ENCODE measurements at places on chromosomes 12 and 14.
A peak's percentile ranks its signal among the peaks of the same experiment; 100 is the strongest.

GRCh38 chr12:4478933-4479332, 33.3 kb upstream of the FGF6 start:
- H3K4me3 ChIP-seq = no peak overlapping the region
- H3K36me3 ChIP-seq = no peaks in the 10 kb centered on the region
- H3K4me1 ChIP-seq = no peaks in the 10 kb centered on the region
- DNase-seq = no peak

DNA sequence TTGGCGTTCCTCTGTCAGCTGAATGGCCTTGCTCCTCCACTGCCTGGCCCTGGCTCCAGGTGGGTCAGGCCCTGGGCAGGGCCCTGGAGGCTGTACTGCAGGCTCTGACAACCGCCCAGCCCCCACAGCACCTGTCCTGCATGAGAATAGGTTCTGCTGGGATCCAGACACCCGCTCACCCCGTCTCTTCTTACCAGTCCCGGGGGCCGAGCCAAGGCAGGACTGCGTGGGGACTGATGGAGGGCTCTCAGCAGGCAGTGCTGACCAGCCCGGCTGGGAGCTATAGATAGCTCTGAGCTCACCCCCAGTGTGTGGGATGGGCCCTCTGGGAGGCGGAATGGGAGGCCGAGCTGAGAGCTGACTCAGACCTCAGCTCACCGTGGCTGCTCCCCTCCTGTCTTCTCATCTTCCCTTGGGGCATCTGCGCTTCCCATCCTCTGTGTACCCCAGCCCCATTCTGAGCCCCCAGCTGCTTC, 39.6 kb downstream of the TEAD4 start:
- H3K36me3 ChIP-seq = no peaks in the 10 kb centered on the region
- peak; percentile 60 for DNase-seq

DNA sequence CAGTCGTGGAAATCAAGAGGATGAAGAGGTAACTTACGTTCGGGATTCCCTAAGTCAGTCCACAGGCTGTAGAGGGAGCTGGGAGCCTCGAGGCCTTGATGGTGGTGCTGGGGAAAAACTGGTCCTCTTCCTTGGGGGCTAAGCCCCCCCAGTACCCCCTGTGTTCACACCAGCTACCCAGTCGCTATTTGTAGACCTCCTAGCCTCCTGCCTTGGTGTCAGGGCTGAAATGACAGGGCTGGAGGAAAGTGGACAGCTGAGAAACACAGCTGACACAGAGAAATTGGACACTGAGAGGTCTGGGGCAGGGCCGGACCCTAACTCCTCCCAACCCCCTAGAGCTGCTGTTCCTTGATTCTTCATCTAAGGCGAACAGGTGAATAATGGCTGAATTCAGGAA, at the start of gene STAC3:
Gene STAC3, minus strand, starts transcription at position 232 of the 400 bp plus-strand sequence. CDS start 1,551 bp downstream, outside the sequence.
- no peaks in the 10 kb centered on the region for H3K4me1 ChIP-seq
- no peak for DNase-seq
- H3K27ac ChIP-seq = no peak within 1 kb of the TSS
- peaks cover 4% of the 10 kb centered on the region for H3K36me3 ChIP-seq
- H3K27me3 ChIP-seq = no peaks in the 10 kb centered on the region

DNA sequence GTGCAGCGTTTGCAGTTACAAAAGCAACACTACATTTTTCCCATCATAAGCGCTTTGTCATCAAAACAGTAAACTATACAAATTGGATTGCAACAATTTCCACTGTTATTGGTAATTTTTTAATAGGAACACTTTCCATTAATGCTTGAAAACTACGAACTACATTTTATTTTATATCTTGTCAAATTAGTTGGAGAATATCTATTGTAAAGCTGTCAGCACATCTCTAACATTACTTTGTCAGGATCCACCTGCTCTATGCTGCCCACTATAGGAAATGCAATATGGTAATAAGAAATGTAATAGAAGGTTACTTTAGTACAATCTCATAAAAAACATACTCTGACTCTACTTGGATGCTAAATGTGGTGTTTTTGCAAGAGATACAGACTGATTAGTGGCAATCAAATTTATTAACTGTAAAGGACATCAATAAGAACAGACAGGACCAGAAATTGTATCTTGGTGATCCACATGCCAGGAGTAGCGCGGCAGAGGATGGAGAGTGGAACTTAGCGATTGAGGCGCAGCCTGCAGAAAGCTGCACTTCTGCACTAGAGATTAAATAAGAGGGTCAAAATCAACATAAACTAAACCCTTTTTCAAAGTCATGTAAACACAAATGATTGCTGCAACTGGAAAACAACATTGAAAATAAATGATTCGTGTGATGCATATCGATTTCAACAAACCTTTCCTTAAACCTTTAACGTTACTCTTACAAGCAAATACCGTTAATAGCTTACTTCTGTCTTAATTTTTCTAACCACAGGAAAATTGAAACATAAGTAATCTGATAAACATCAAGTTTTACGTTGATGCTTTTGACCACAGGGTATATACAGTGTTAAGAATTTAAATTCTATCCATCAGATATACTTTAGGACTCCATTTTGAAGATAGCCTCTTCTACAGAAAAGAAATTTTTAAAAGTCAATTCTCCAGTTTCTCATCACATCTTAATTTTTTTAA, 3.6 kb upstream of the ARID2 start:
- no peak for DNase-seq
- H3K27ac ChIP-seq = peak overlapping the region; percentile 97
- no peaks in the 10 kb centered on the region for H3K27me3 ChIP-seq
- no peaks in the 10 kb centered on the region for H3K36me3 ChIP-seq

DNA sequence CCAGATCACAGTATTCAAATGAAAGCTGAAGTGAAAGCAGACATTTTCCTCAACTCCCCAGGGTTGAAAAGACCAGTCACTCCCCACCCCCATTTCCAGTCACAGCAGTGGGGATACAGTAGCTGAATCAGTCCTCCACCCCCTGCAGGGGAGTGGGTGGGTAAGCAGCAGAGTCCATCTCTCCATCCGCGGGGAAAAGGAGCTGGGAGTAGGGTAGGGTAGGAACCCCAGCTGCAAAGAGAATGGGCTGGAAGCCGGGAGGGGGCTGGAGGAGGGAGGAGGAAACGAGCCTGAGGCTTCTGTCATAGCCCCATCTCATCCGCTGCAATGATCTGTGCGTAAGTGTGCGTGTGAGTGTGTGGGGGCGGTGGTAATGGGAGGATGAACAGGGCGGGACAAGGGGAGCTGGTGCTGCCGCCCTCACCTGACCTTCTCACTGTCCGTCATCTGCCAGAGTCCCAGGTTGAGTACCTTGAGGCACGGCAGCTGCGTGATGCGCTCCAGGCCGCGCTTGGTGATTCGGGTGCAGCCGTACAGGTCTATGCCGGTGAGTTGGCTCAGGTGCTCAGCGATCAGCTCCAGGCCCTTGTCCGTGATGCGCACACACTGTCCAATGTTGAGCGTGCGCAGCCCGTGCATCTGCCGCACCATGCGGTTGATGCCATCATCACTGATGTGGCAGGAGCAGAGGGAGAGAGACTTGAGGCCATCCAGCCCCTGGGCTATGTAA, 1.8 kb downstream of the FBXL14 start:
- DNase-seq = no peak
- H3K27me3 ChIP-seq = no peaks in the 10 kb centered on the region
- peaks cover 56% of the 10 kb centered on the region for H3K4me1 ChIP-seq
- H3K4me3 ChIP-seq = peak overlapping the region; percentile 83
- H3K27ac ChIP-seq = peak overlapping the region; percentile 75

DNA sequence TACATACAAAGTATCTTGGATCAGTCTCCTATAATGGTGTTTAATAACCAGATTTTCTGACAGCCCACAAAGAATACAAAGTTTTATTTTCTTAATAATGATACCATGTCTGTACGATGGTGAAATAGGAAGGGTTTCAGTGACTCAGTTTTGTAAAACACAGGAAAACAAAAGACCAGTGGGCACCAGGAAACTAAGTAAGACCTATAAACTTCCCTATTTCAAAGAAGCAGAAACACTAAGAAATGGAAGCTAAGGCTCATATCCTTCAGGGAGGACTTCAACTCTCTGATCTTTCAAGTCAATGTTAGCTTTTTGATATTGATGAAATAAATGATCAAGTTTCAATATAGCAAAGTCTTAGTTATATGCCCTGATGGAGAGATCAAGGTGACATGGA, 196.0 kb downstream of the DUSP6 start:
- peaks cover 11% of the 10 kb centered on the region for H3K4me1 ChIP-seq
- no peak overlapping the region for H3K27ac ChIP-seq
- no peak for DNase-seq
- no peak overlapping the region for H3K4me3 ChIP-seq
- H3K27me3 ChIP-seq = no peaks in the 10 kb centered on the region

- peak overlapping the region; percentile 95 for H3K4me3 ChIP-seq
- peak overlapping the region; percentile 91 for H3K27ac ChIP-seq
- DNase-seq = peak; percentile 51
- peaks cover 25% of the 10 kb centered on the region for H3K4me1 ChIP-seq
Observed at GRCh38 chr12:63843721-63844390, 644 bp upstream of the SRGAP1 start.

- no peaks in the 10 kb centered on the region for H3K36me3 ChIP-seq
- H3K4me1 ChIP-seq = no peaks in the 10 kb centered on the region
- H3K27ac ChIP-seq = no peak overlapping the region
- no peak overlapping the region for H3K4me3 ChIP-seq
- DNase-seq = peak; percentile 43
Observed at GRCh38 chr12:27703720-27704452, 6.7 kb upstream of the MRPS35 start.

DNA sequence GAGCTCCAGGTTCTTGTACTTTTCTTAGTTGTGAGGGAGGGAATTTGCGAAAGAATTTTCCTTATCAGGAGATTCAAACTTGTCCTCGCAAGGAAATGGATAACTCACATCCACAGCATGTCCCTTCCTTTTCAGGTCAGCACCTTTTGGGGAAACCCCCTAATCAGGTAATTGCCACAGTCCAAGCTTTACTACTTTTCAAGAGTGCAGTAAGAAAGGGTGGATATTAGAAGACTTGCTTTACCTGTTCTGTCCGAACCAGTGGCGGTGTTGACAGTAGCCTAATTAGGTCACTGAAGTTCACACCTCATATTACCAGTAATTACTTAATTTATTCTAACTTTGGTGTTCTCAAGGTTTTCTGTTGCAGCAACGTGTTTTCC, 6.7 kb upstream of the C12orf50 start:
- peak overlapping the region; percentile 68 for H3K27ac ChIP-seq
- H3K4me1 ChIP-seq = peaks cover 18% of the 10 kb centered on the region
- H3K27me3 ChIP-seq = no peaks in the 10 kb centered on the region
- H3K36me3 ChIP-seq = no peaks in the 10 kb centered on the region

DNA sequence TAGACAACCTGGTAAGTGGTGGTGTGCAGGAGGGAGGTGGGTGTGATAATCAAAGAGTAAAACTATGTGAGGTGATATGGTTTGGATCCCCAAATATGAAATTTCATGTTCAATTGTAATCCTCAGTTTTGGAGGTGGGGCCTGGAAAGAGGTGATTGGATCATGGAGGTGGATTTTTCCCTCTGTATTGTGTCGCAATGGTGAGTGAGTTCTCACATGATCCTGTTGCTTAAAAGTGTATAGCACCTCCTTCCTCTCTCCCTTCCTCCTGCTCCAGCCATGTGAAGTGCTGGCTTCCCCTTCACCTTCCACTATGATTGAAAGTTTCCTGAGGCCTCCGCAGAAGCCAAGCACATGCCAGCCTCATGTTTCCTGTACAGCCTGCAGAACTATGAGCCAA, 270.2 kb upstream of the FOXG1 start:
- no peaks in the 10 kb centered on the region for H3K4me1 ChIP-seq
- H3K36me3 ChIP-seq = no peaks in the 10 kb centered on the region
- H3K27me3 ChIP-seq = no peaks in the 10 kb centered on the region
- H3K4me3 ChIP-seq = no peak overlapping the region
- no peak overlapping the region for H3K27ac ChIP-seq
- no peak for DNase-seq

All from thoracic aorta (tissue), 2 donors.